ENCODE measurements at places on chromosomes 6 and 20. TPM values are rescaled to one million over a fixed set of nuclear protein-coding genes. Genes with fewer than 3 reads are reported as not detected.

GRCh38 chr20:10434832-10435812, at the start of gene SLX4IP:
Gene SLX4IP, plus strand, starts transcription at chr20:10435305. Its CDS starts 22,900 bp downstream, at chr20:10458205.
- peak; percentile 98 for DNase-seq

- peak; percentile 55 for DNase-seq
These were observed 5.3 kb upstream of the TCP11 start for GRCh38 chr6:35146453-35146852.

DNA sequence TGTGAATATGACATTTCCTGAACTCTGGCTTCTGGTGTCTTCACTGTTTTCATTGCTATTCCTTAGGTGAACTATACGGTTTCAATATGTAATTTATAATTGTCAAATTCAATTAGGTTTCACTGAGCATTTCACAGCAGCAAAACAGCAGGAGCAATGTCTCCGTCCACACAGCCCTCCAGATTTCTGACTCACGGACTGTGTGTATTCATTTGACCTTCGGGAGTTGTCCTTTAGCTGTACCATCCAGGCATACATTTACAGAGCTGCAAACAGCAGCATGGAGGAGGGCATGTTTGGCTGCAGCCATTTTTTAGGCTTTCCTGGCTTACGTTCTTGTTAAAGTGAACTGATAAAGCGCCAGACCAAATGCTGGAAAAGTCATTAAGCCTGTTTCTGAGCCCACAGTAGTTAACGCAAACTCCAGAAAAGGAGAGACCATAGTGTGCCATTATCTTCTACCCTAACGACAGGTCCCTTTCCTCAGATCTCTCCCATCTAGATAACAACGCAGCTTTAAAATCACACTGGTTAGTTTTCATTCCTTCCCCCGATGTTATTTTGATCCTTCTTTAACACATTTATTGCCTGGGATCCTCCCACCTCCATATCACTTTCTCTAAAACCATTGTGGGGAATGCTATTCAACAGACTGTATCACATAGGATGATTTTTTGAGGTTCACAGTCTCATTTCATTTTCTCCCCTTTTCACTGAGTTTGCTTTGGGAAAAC, 18.3 kb downstream of the FOXC1 start:
- DNase-seq: peak; percentile 11

GRCh38 chr20:56376331-56376730, 15.7 kb downstream of the AURKA start:
- no peak for DNase-seq

- no peak for DNase-seq
These were observed 103.4 kb downstream of the TULP4 start for GRCh38 chr6:158415666-158416065.

GRCh38 chr6:116615937-116616736, at the start of gene RSPH4A:
Gene RSPH4A, plus strand, starts transcription at chr6:116616479. Its CDS starts 145 bp downstream, at chr6:116616624.
- DNase-seq: peak; percentile 94

DNA sequence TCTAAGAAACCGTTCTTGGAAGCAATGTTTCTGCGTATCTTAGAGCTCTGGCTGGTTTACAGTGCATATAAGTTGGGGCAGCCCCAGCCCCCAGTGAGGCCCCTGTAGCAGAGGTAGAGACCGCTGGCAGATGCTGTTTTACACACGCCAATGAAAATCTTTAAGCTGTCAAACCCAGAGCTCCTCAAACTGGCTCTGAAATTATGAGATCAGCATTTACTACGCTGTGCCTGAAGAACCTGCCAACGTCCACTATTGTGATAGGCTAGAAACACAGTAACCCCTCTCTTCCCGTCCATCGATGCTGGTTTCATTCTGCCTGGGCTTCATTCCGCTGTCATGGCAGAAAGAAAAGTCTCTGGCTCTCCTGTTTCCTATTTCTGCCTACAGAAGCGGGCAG, 160.6 kb downstream of the SMOC2 start:
- no peak for DNase-seq

The FLOT1 gene
- 109 TPM for total RNA-seq

Measured in fibroblast of the aortic adventitia (primary cell).